ENCODE measurements at places on chromosomes 13 and 19.

GRCh38 chr13:106865716-106866440 is 297.9 kb upstream of the ARGLU1 start:
- DNase-seq: no peak

DNA sequence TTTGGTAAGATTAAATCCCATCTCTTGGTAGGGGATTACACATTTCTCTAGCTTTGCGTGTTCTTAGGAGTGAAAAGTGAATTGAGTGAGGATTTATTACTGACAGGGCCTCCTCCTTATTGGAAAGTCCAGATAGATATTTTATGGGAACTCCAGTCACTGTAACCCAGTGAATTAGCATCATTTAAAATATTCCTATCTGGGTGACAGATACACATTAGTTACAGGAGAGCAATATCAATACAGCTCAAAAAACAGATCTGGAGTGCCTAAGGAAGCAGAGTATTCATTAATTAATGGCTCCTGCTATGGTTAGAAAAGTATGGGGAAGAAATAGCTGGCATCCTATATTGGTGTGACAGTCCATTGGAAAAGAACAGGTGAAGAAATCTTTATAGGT is 248.2 kb downstream of the SLITRK6 start:
- DNase-seq: no peak

GRCh38 chr19:42369433-42370067 is 20.5 kb downstream of the CNFN start:
- DNase-seq: no peak

DNA sequence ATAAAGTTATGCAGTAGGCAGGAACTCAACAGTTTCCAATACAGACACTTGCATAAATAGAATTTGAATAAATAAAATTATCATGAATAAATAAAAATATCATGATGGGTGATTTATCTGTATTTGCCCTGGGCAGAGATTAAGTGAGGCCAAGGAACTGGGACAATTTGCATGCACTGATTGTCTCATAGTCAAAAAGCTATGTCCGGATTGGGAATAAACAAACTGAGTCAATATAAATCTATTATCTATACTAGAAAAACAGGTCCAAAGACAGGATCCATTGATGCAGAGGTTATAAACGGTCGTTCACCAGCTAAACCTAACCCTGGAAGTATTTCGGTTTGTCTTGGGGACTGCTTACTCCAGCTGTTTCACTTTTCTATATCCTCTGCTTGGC is 26.2 kb upstream of the FBXL3 start:
- DNase-seq: no peak

GRCh38 chr13:46577696-46578589 is 25.0 kb downstream of the LRCH1 start:
- DNase-seq: no peak

DNA sequence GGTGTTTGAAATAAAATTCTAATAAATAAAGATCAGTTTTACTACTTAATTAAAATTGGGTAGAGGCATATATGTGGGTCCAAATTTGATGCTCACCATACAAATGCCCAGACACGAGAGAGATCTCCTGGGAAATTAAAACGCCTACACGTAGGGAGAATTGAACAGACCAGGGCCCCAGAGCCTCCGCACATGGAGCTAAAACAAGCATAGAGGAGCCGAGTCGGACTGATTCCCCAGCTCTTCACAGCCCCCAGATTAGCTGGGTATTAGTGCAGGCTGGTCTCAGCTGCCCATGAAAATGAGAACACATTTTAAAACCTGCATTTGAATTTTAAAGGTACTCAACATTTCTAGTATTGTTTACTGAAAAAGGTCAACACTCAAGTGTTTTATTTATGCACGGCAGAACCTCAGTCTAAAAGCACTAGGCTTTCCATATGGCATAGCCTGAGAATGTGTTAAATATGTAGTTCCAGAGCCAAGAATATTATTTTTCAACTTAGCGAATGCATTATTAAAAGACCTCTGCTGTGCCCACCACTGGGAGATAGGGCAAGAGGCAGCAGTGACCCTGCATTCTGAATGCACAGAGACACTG is 344.8 kb downstream of the ENOX1 start:
- DNase-seq: no peak

- DNase-seq: no peak
Measured at GRCh38 chr13:93226623-93227279, at the start of gene GPC6. GPC6 (plus strand) TSS chr13:93226807.

DNA sequence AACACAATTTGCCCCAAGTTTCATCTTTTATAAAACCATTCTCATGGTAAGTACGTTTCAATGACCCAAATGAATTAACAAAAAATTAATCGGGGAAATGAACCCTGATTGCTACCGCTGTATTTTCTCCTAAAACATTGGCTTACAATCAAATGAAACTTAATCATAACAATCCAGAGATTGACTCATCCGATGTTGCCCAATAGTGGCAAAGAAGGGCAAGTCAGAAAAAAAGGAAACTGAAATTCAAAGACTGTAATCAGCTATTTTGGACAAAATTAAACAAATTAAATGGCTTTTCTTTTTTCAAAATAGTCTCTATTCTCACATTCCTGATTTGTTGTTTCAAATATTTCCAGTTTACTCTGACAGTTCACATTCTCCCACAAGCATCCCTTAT is 3.9 kb upstream of the ACOD1 start:
- no peak for DNase-seq

- no peak for DNase-seq
Measured at GRCh38 chr13:75137911-75138571, 343.9 kb downstream of the TBC1D4 start.

- peak; percentile 40 for DNase-seq
Measured at GRCh38 chr19:4066682-4067395, at the start of gene ZBTB7A. ZBTB7A (minus strand) TSS chr19:4066899; CDS start chr19:4055232, 11,667 bp downstream.

DNA sequence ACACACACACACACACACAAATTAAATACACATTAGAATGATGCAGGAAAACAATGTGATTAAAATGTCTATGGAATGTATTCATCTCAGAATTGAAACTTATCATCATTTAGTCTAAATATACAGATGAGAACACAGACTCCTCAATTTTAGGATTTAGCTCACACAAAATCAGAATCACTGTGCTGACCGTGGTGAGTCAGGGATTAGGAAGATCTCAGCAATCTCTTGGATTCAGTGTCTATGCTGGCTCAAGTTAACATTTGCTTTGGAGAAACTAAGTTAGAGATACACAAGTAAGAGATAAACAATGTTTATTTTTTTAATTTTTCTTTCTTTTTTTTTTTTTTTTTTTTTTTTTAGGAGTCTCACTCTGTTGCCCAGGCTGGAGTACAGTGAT is 323.6 kb downstream of the KLF12 start:
- DNase-seq: no peak

GRCh38 chr19:2391118-2391725 is 31.2 kb downstream of the TMPRSS9 start:
- DNase-seq: no peak

DNA sequence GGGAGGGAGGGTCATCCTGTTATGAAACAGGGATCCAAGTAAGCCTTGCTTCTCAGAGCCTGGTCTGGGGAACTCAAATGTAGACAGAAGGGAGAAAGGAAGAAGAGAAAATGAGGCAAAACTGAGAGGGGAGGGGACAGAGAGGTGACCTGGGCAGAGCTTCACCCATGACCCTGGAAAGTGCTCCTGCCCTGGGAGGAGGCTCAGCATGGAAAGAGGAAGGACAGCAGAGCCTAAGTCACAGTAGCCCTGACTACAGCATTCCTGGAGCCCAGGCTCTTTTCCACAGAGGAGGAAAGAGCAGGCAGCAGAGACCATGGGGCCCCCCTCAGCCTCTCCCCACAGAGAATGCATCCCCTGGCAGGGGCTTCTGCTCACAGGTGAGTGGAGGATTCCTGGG is at the start of gene CEACAM3:
CEACAM3 (plus strand) TSS at position 226 of the 400 bp plus-strand sequence; CDS start at position 317, 91 bp downstream.
- DNase-seq: no peak

DNA sequence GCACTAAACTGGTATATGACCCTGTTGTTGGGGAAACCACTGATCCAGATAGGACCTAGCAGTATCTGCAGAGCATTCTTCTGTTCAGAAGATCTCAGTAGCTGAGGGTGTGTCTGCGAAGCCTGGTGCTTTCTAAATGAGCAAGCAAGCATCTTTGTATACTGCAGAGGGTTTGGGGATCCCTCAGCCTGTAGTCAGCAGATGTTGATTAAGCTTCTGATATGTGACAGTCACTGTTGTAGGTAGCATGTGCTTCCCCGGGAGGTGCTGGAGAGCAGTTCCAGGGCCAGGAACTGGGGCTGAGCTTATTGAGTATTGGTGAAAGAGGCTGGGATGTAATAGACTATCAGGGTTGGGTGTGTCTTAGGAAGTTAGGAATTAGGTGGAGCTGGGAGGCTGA is 1.5 kb downstream of the SCAF1 start:
- DNase-seq: no peak

- no peak for DNase-seq
Measured at GRCh38 chr13:44506719-44507118, 69.4 kb downstream of the TSC22D1 start.

GRCh38 chr19:30255791-30256495 is 116.2 kb upstream of the ZNF536 start:
- no peak for DNase-seq

DNA sequence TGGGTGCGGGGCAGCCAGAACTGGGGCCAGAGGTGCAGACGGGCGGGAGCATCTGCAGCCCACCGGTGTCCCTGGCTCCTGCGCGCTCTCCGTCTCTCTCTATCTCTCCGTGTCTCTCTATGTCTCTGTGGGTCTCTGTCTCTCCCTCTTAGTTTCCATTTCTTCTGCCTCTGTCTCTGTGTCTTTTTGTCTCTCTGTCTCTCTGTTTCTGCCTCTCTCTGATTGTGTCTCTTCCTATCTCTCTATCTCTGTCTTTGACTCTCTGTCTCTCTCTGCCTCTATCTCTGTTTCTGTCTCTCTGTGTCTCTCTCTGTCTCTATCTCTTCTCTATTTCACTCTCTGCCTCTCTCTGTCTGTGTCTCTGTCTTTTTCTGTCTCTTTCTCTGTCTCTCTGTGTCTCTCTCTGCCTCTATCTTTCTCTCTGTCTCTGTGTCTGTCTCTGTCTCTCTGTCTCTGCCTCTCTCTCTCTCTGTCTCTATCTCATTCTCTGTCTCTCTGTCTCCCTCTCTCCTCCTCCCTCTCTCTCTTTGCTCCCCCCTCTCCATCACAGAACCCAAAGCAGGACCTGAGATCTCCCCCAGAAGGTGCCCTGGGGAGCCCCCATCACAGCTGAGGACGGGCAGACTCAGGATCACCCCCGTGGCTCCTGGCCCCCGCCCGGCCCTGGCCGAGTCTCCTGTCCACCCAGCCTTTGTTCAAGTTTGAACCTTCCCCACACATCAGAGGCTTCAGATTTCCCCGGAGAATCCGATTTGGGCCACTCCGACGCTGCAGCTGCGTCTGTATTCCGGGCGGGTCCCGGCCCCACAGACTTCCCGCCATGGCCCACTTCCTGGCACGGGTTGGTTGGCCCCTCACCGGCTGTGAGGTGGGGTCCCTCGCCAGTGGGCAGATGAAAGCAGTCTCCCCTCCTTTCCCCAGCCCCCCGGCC is 48.6 kb upstream of the TCF3 start:
- DNase-seq: no peak

DNA sequence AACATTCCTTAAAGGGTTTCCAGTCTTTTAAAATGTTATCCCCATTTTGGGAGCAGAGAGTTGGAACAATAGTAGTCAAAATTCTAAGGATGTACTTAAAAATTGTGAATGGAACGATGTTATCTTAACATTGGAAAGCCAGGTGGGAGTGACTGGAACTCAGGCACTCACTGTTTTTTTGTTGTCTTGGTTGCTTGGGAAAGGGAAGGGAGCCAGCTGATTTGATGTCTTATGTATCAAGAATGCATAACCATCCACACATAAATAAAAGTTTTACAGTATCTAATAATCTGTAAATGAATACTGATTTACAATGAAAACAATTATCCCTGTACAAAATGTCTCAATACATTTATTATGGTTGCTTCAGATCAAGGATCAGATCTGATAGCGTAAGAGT is 88.7 kb downstream of the SLC10A2 start:
- no peak for DNase-seq

GRCh38 chr13:102875256-102875655 is 29.4 kb downstream of the ERCC5 start:
- DNase-seq: no peak

DNA sequence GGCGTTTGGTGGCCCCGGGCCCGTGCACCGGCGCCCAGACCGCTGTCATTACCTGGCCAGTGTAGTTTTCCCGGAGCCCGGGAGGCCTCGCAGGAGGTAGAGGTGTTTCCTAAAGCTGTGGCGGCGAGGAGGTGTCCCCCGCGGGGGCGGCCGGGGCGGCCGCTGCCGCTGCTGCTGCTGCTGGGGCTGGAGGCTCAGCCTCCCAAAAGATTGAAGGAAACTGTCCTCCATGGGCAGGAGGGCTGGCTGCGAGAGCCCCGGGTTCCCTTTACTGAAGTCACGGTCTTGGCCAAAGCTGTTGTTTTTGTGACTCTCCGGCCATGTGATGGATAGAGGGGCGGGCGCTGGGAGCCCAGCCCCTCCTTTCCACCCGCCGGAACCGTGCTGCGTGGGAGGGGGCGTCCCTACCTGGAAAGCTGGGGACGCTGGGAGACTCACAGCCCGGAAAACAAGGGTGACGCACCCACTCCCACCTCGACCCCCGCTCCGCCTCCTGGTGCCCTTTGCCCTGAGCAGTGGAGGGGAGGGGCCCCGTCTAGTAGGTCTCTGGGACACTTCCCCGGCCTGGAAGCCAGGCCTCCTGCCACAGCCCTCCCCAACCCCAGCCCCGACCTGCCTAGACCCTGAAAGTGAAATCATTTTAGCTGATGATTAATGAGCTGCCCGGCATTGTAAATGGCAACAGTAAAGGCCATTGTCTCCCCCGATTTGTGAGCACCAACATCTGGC is at the start of gene N4BP2L1:
N4BP2L1 (minus strand) TSS at position 279 of the 729 bp plus-strand sequence; CDS start at position 231, 48 bp downstream.
- DNase-seq: peak; percentile 45

GRCh38 chr13:27113436-27113835 is 58.2 kb downstream of the USP12 start:
- no peak for DNase-seq

GRCh38 chr13:50261130-50261901 is 246.1 kb downstream of the KCNRG start:
- no peak for DNase-seq

DNA sequence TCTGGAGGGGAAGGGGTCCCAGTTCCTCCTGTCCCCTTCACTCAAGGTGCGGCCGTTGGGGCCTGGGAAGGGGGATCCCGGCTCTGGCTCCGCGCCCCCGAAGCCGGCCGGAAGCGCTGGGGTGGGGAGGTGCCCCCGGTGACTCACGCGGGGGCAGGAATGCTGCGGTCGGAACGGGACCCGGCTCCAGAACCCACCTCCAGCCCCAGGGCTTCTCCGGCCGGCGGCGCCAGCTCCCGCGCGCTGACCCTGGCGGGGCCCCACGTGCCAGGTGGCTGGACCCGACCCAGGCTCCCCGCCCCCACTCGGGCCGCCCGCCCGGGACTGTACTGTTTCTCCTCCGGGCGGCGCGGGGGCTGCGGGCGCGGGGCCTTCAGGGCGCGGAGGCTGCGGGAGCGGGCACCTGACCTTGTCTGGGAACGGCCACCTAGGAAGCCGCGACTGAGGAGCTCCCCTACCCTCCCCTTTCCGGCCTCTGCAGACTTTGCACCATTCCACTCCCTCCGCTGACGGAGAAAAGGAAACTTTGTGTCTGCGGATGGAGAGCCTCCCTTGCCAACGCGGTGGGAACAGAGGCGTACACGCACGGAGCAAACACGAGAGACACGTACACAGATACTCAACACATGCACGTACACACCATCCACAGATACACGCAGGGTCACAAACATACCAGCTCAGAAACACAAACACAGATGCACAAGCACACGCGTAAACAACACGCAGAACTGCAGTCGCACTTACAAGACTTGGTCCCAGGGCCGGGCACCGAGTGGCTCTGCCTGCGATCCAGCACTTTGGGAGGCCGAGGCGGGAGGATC is 7.2 kb downstream of the AXL start:
- no peak for DNase-seq
